Naive thymus-derived CD4-positive, alpha-beta T cell (primary cell): ENCODE measurements at places on chromosomes 11 and 22. TPM values are rescaled to one million over a fixed set of nuclear protein-coding genes. Genes with fewer than 3 reads are reported as not detected.

GRCh38 chr11:73783483-73784020 lies 4.1 kb upstream of the MRPL48 start:
- no peak for DNase-seq

DNA sequence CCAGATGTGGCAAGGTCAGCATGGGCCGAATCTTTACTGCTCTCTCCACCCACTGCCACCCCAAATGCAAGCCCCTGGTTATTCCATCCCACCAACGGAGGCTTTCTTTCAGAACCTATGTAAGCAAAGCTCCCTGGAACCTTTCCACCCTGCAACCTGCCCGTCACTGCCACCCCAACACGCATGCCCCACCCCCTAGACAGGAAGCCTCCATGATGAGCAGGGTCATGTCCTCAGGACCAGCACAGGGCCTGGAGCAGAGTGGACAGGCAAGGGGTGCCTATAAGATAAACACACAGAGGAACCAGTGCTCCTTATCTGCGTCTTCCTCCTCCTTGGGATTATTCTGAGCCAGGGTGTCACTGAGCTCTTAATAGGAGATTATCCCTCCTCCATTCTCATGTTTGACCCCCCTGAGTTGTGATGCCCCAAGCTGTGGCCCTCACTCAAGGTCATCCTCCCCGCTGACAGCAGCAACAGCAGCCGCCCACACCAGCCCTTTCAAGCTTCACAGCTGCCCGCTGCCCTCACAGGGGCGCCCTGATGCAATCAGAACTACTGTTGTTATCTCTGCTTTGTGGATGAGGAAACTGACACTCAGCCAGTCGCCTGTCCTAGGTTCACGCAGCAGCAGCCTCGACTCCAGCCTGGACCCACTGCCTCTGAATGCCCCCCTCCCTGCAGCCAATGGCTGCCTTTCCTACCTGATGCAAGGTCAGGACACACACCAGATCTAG lies 647.3 kb downstream of the TBC1D22A start:
- DNase-seq = no peak

DNA sequence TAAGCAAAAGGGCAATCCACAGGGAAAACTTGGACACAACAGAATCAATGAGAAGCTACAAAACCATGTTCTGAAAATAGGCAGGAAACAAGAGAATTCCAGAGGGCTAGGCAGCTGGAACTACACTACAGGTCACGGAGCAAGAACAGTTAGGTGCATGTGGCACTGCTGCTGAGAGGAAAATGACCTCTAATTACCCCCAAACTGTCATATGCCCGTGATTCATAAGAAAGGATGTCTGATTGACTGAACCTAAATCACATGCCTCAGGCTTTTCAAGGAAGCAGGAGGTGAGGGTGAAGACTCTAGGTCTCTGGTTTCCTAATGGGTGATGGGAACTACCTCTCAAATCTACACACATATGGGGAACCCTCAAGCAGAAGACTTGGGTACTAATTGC lies 17.9 kb upstream of the RRAS2 start:
- DNase-seq = no peak

GRCh38 chr22:31605851-31606585 lies 56.0 kb downstream of the PISD start:
- no peak for DNase-seq

DNA sequence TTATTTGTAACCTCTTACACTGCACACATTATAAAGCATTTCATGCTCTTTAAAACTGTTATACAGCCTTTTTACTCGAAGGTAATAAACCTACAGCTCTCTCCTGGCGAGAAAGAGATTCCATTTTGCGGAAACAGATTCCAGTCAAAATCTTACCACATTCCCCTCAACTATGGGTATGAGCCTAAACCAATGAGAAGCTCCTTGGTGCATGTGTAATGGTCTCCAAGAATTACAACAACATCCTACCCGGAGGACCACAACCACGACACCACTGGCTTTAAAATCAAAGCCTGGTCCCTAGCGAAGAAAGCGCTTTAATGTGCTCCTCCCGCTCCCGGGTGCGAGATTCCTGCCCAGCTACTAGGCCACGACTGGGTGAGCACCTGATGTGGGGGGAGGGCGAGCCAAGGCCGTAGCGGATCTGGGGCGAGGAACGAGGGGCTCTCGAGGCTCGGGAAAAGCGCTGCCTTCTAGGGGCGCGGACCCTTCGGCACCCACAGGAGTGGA lies 821 bp downstream of the CELF1 start:
- peak; percentile 7 for DNase-seq

DNA sequence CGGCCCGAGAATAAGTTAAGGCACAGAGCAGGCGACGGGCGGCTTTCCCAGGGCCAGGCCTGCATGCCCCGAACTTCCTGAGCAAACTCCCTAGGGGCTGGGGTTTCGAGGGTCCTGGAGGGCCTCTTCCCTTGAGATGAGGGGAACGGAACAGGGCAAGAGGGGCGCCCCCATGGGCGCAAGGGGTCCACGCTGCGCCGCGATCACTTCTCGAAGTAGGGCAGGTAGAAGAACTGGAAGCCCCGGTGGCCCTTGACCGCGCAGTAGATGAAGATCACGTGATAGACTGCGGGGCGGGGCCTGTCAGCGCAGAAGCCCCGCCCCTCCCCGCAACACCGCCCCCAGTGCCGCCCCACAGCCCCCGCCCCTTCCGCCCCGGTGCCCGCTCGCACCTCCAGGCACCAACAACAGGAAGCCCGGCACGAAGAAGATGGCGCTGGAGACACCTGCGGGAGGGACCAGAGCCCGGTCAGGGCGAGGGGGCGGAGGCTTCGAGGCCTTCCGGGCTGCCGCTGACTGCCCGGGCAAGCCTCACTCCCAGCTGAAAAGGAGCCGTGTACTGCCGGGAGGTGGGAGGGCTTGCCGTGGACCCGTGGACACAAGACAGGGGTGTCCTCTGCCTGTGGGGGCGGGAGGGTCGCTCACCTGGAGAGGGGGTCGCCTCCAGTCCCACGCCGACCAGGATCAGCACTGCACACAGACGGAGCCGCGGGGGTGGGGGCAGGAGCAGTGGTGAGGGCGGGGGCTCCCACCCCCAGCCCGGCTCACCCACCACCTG lies 4.5 kb downstream of the TMEM134 start:
- peak; percentile 91 for DNase-seq

GRCh38 chr11:73194034-73194507 lies 24.0 kb upstream of the P2RY2 start:
- no peak for DNase-seq

DNA sequence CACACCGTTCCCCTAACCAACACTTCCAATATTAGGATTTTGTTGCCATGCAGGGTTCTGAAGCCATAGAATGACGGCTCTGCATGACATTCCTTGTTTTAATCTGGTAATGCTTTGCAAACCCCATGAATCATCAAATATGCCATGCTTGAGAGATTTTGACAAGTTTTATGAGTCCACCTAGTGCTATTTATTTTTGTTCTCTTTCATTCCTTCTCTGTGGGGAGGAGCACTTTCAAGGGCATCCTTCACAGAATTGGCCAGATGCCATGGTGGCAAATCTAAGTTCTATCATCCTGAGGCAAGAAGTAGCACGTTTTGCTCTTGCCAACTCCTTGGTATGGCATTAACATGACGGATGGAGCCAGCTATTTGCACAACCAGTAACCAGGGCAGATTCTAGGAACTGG lies 268.4 kb downstream of the FAM76B start:
- DNase-seq = no peak

The MOV10L1 gene
- total RNA-seq = not detected

The TCN2 gene
- total RNA-seq = 0.57 TPM

The MPEG1 gene
- total RNA-seq = 187 TPM

The CRYAB gene
- not detected in 2 replicates for total RNA-seq
